ENCODE measurements at places on chromosomes 2 and 18. TPM values are rescaled to one million over a fixed set of nuclear protein-coding genes. Genes with fewer than 3 reads are reported as not detected.

ARHGAP25 gene
- 3.0 TPM for total RNA-seq

LHCGR gene
- not detected for total RNA-seq

SMAD2 gene
- total RNA-seq: 71.9 TPM

PPP1R1C gene
- 0.53 TPM for total RNA-seq

ELOA2 gene
- total RNA-seq: not detected

RIT2 gene
- total RNA-seq: not detected

ATP6V1C2 gene
- not detected for total RNA-seq

LAMA1 gene
- under 0.01 TPM for total RNA-seq

CDH20 gene
- total RNA-seq: not detected

TSPYL6 gene
- total RNA-seq: not detected

SLC23A3 gene
- total RNA-seq: 1.8 TPM

BCL11A gene
- total RNA-seq: 0.27 TPM

APCDD1 gene
- total RNA-seq: 0.53 TPM

TOGARAM2 gene
- 0.13 TPM for total RNA-seq

C2orf15 gene
- total RNA-seq: not detected

PARD3B gene
- 19.0 TPM for total RNA-seq

RGPD5 gene
- total RNA-seq: 72.5 TPM

RFTN2 gene
- 6.5 TPM for total RNA-seq

DSG4 gene
- not detected for total RNA-seq
